ENCODE measurements at places on chromosomes 16 and 17.

DNA sequence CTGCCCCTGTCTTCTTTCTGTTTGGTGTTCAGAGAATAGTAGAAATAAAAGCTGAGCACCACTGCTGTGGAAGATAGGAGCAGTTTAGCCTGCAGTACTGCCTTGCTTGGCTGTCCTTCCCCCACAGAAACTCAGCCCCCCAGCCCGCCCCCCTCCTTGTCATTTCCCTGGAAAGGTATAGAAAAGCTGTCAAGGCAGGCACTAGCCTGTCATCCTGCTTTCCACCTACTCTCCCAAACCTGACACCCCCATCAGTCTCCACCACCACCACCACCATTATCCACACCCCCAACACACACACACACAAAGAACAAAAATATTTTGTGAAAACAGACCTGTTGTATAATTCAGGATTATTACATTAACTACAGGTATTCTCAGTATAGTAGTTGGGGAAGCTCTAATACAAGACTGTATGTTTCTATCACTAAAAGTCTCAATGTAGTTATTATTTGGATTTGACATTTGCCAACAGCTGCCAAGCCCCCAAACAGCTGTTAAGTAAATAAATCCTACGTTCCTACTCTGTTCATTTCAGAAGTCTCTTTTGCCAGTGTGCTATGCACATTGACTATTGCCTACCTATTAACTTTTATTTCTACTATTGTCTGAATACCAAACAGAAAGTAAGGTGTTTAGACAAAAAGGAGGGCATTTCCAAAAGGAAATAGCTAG, 128.8 kb downstream of the CYB561 start:
- no peak for DNase-seq

DNA sequence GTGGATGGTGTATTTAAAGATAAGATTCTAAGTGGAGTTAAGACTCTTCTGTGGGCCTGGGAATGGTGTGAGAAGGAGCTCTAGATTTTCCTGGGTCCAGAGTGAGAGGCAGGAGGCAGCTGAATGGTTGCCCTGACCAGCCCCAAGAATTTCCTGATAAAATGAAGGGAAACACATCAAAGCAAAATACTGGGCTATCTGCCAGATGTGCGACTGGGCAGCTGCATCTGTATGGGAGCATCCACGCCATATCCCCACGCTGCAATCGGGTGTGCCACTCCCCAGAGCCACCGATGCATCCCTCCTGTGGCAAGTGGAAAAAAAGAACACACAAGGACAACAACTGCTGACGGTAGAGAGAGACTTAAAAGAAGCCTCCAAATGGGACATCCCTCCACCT, 84.3 kb upstream of the COX10 start:
- no peak for DNase-seq

DNA sequence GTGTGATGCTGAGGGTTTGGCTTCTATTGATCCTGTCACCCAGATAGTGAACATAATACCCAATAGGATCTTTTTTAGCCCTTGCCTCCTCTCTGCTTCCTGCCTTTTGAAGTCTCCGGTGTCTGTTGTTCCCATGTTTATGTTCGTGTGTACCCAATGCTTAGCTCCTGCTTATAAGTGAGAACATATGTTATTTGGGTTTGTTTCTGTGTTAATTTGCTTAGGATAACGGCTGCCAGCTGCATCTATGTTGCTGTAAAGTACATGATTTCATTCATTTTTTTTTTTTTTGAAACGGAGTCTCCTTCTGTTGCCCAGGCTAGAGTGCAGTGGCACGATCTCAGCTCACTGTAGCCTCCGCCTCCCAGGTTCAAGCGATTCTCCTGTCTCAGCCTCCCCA, 23.0 kb downstream of the DUS2 start:
- no peak for DNase-seq

GRCh38 chr17:14302431-14303099, 1.7 kb downstream of the HS3ST3B1 start:
- no peak for DNase-seq

Measured in NCI-H524 treated with DMSO at 0.1 percent for 48 hours (cell line).